ENCODE measurements at places on chromosomes 16 and 17.

DNA sequence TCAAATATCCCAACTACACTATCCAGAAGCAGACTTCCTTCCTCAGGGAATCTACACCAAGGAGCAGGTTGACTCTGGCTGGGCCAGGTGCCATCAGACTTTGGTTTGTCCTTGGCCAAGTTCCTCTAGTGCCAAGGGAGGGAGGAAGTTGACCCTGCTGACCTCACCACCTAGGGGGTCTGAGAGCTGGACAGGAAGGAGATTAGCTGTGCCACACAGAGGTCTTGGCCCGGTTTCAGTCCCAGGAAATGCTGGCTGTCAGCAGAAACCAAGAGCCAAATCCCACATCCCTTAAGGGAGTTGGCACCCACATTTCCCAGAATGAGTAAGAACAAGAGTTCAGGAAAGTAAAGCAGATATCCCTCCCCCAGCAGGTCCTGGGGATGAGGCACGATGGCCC, 178.2 kb downstream of the SALL1 start:
- DNase-seq = no peak

DNA sequence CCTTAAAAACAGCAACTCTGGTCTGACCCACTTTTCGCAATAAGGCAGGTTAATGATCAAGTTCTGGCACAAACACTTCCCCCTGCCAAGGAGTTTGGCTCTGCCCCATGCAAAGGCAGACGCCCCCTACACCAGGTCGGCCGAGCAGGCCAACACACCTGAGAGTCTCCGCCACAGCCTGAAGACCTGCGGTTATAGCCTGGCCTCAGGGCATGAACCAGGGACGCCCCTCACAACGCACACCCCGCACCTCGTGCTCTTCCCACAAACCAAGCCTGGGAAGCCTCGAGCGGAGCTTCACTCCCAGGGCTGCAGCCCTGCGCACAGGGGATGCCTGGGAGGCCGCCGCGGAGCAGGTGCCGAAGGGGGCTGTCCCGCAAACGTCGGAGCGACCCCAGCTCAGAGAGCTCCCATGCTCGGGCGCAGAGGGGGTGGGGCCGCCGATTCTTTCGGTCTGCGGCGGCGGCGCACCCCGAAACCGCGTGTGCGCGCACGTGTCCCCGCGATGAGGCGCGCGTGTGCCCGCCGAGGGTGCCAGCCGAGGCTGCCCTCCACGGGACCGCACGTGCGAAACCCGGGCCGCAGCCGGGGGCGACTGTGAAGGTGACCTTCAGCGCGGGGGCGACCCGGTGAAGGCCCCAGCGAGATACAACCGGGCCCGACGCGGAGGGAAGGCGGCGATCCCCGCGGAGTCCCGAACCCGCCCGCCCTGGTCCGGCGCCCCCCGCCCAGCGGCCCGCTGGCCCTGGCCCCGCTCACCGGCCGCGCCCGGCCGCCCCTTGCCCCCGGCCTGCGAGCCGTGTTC, 559 bp downstream of the CLUH start:
- peak; percentile 39 for DNase-seq

GRCh38 chr17:45261577-45262515, at the start of gene SPATA32:
TSS of gene SPATA32 (minus strand) at chr17:45262094. CDS start at chr17:45262016, 78 bp downstream.
- DNase-seq = peak; percentile 75

- no peak for DNase-seq
These were observed 666.0 kb upstream of the CA10 start for GRCh38 chr17:52824542-52824941.

DNA sequence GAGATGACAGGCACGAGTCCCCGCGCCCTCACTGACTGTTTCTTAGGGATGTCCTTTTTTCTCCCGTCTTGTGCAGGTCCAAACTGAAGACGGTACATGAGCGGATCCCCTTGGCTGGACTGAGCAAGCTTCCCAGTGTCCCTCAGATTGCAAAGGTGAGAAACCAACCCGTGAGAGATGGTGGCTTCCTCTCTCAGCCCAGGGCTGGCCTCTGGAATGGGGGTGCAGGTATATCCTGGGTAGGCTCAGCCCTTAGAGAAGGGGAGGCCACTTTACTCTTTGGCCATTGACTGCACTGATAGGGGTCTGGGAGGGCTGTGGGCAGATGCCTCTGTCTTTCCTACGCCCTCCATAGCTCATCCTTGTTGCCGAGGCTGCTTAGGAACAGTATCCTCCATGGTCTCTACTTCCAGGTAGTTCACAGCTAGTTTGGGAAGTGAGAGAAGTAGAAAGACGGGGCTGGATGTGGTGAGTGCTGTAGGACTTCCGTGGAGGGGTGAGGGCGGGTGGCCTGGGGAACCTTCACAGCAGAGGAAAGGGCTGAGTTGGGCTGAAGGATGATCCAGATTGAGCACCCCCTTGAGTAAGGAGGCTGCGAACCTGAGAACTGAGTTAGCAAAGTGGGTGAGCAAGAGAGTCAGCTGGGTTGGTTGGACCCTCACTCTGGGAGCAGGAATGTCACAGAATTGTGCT, 83.0 kb downstream of the OR1D5 start:
- DNase-seq = no peak

- DNase-seq = peak; percentile 4
These were observed 3.0 kb upstream of the TAC4 start for GRCh38 chr17:49850772-49851386.

GRCh38 chr17:71757156-71757555, 363.7 kb upstream of the SOX9 start:
- DNase-seq = no peak

DNA sequence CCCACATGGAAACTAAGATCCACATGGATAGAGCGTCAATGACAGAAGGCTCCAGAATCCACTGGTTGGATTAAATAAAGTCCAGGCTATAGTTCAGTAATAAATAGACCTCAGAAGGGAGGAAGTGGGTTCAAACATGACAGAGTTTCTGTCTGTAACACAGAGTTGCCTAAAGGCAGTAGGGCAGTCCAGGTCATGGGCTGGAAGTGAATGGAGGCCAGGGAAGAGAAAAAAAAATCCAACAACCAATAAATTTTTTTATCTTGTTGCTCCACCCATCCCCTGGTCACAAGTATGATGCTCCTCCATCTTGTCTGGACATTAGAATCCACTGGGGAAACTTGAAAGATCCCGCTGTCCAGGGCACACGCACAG, 92.4 kb downstream of the RGS9 start:
- DNase-seq = no peak

GRCh38 chr17:50837980-50838954, 2.9 kb downstream of the WFIKKN2 start:
- no peak for DNase-seq

GRCh38 chr17:29235904-29236303, 10.8 kb upstream of the CRYBA1 start:
- no peak for DNase-seq

- DNase-seq = peak; percentile 49
These were observed at the start of gene IGFBP4 for GRCh38 chr17:40443196-40443987. TSS of gene IGFBP4 (plus strand) at chr17:40443450. CDS start at chr17:40443736, 286 bp downstream.

GRCh38 chr17:81309140-81309858, 14.2 kb upstream of the SLC38A10 start:
- no peak for DNase-seq

DNA sequence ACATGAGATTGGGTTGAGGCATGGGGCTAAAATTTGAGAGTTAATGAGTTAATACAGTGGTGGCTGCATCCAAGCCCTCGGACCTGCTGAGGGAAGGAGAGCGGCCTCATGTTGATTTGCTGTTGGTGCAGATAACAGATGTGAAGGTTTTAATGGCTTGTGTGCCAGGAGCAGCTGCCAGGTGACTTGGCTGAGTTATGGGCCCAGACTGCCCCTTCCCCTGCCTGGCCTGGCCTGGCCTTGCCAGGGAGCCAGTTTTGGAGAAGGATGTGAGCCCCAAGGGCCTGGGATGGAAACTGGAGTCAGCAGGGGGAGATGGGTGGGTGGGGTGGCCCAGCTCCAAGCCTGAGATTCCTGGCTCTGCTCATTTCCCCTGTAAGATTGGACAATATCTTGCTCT, 230.1 kb downstream of the CBLN1 start:
- DNase-seq = no peak

GRCh38 chr17:35051183-35051578, 12.3 kb downstream of the RFFL start:
- DNase-seq = peak; percentile 82

DNA sequence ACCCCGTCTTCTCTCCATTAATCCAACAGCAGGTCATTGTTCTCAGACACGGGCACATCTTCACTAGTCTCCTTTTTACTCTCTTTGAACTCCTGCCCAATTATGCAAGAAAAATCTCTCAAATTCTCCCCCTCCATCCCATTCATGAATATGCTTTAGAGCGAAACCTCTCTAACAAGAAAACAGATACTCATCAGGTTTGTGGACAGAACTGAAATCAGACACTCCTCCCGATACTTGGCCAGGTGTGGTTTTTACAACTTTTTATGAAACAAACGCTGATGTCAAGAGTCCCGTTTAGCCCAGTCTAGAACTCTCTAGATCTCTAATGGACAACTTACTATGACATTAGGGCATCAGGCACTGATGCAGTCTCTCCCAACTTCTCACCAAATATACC, 40.9 kb downstream of the PIK3R5 start:
- DNase-seq = no peak

- DNase-seq = no peak
These were observed 23.3 kb downstream of the ACTG1 start for GRCh38 chr17:81489012-81489997.

GRCh38 chr17:43442711-43443110, 41.1 kb upstream of the DHX8 start:
- no peak for DNase-seq

- peak; percentile 73 for DNase-seq
These were observed at the start of gene COG1 for GRCh38 chr17:73192894-73193701. TSS of gene COG1 (plus strand) at chr17:73193055. CDS start at chr17:73193070, 15 bp downstream.

DNA sequence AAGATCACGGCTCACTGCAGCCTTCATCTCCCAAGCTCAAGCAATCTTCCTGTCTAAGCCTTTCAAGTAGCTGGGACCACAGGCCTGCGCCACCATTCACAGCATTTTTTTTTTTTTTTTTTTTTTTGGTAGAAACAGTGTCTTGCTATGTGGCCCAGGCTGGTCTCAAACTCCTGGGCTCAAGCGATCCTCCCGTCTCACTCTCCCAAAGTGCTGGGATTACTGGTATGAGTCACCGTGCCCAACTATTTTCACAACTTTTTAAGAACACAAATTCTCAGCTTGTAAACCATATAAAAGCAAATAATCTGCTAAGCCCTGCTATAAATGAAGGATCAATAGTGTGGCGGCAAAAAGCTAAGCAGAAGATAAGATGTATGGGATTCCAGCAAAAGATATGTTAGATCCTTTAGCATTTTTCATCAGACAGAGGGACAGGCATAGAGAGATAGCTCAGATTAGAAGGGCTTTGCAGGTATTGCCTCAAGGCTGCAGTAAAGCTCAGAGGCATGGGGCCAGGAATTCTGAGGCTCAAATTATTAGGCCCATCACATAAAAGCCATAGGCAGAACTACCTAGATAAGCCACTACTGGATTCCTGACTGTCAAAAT, 55.1 kb downstream of the EMP2 start:
- DNase-seq = no peak

GRCh38 chr16:4098501-4098900, 17.7 kb downstream of the ADCY9 start:
- no peak for DNase-seq

DNA sequence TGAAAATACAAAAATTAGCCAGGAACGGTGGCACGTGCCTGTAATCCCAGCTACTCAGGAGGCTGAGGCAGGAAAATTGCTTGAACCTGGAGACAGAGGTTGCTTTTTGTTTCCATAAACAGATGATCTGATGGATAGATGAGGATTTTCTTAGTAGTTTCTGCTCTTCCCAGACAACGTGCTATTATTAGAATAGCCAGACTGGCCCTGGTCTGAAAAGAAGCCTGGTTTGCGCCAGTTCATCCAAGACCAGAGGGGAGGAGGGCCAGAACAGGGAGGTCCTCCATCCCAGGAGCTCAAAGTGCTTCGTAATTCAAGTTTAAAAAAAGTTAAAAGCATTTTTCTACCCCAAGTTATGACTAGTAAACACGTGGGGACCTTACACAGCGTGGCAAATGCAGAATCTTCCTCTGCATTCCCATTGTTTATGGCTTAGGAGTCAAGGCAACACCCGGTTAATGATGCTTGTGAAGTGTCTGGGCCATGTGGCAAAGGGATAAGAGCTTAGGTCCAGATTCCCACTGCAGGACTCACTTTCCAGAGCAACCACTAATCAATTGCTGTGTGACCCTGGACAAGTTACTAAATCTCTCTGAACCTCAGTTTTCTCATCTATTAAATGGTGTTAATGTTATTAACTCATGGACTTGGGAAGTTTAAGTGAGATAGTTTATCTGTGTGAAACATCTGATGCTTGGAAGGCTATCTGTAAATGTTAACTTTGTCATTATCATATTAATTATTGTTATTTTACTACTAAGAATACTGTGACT, 205.4 kb downstream of the CCDC182 start:
- DNase-seq = no peak

GRCh38 chr16:56625140-56625942, at the start of gene MT1E:
TSS of gene MT1E (plus strand) at chr16:56625781. CDS start at chr16:56625852, 71 bp downstream.
- DNase-seq = peak; percentile 29

DNA sequence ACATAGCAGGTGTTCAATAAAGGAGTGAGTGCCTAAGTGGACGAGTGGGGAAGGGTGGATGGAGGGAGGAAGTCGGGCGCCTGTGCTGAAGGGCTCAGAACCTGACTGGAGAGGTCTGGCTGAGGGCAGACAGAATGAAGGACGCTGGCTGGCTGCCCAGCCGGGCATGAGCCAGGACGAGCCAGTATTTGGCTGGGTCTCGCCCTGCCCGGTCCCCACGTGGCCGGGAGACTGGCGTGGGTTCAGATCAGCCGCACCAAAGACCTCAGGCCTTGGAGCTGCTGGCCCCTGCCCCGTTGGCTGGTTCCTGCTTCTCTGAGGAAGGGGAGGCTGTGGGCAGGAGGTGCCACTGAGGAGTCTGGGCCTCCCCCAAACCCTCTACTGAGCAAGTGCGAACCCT, 79.8 kb downstream of the ENGASE start:
- DNase-seq = no peak

GRCh38 chr16:78284326-78284725, 184.9 kb downstream of the WWOX start:
- no peak for DNase-seq

DNA sequence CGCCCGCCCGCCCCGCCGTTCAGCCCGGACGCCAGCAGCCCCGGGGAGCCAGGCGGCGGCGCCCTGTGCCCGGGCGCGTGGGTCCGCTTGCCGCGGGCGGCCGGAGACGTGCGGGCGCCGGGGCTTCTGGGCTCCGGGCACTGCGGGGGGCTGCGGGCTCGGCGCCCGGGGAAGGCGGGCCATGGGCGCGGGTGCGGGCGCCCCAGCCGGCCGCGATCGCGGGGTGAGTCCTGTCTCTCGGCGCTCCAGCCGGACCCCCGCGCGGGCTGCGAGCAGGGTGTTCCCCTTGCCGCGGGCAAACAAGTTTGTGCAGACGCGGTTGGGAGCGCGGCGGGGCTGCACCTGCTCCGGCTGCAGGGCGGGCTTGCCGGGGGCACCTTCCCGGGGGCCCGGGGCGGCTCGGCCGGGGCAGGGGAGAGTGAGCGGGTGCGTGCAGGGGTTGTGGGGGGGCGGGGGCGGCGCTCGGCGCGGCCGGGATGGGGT, 292 bp downstream of the WSCD1 start:
- no peak for DNase-seq

GRCh38 chr17:11882716-11883115, 114.6 kb downstream of the ZNF18 start:
- no peak for DNase-seq

DNA sequence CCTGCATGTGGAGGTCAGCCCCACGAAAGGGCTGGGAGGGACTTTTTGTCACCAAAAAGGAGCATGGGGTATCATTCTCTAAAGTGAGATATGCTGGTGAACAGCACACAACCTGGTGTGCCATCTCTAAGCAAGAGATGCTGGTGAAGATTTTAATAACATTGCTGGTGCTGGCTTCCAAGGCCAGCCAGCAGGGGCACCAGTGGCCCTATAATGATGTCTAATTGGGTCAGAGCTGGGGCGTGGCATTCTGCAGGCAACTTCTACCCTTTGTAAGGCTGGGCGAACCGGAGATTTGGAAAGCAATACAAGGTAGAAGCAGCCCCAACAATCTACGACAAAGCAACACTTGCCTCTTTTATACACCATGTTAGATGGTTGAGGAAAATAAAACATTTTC, 16.8 kb downstream of the SDR42E1 start:
- DNase-seq = no peak
